ENCODE measurements at places on chromosomes 5 and 9.

GRCh38 chr5:6565492-6565891, 67.4 kb downstream of the NSUN2 start:
- no peak for DNase-seq

GRCh38 chr5:141437221-141437620, 6.9 kb downstream of the PCDHGA12 start:
- DNase-seq, result no peak

DNA sequence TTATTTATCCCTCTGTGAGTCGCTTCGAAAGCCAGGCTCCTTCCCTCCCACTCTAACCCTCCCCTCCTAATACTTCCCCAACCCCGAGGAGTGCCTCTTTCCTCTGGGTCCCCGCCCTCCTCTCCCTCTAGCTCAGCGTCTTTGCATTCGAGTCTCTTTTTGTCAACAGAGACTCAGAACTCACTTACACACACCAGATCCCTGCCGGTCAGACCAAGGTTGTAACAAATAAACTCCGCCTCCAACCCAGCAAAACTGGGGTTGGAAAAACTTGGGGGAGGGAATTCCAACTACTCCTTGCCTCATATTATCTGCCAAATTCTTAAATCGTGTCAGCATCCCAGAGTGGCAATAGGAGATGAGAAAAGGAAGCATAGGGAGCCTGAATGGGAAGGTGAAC, at the start of gene HTR1A:
HTR1A (minus strand) TSS at position 167 of the 400 bp plus-strand sequence. CDS start 726 bp downstream, outside the sequence.
- DNase-seq, result no peak

- DNase-seq, result no peak
Observed at GRCh38 chr5:1709171-1709803, 90.3 kb downstream of the MRPL36 start.

DNA sequence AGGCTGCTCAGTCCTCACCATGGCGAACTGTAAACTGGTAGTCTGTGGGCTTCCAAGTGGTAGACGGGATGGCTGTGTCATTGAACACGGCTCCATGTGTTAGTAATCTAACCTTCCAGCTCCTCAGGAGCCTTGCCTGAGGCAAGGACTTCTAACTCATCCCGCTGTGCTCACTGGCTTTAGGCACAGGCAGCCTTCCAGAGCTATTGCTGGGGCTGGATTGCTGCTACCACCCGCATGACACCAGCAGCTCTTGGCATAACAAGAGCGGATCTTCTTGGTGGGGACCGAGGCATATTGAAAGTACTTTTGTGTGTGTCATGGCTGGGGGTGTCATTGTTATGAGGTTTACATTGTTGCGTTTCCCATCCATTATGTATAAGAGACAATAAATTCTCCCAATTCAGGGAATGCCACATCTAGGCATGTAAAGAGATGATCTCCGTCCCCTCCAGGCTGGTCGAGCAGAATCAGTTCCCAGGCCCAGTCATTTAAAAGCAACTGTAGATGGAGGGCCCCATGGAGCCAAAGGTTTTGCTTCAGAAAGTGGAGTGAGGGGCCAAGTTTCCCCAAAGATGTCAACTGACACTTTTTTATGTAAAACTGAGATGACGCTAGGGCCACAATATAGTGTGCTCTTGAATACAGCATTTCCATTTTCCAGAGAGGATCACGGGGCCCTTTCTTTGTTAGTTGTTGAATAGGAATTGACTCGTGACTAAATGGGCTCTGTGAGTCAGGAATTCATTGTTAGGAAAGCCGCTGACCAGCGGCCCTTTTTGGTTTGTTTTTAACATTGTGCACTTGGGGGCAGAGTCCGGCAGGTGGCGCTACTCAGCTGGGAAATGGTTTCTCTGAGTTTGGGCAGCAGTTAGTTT, 759.5 kb downstream of the TAF11L14 start:
- DNase-seq, result peak; percentile 79

DNA sequence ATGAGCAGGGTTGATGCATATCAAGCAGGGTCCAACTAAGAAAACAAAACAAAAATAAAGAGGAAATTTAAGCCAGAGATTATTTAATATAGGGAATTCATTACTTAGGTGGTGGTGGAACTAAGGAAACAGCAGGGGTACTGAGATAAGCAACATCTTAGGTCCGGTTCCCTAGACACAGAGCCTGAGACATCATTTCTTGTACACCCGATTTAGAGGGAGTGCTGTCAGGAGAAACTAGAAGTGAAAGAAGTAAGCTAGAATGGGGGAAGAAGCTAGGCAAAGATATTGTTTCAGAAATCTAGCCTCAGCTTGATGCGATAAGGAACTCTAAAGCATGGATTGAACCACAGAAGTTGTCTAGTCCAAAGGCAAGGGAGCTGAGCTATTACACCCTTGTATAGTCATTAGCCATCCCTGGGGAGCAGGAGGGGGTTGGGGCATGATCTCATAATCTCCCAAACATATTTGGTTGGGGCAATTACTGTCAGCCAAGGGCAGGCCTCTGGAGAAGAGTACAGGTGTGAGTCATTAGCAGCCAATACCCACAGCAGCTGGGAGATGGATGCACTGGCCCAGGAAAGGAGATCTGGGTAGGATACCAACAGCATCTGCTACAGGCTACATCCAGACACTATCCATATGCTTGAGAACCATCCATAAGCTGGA, 194.5 kb downstream of the ARL15 start:
- DNase-seq, result no peak

Data from muscle of back (tissue), 13 donors.